ENCODE measurements at places on chromosomes 16 and 17.
A peak's percentile ranks its signal among the peaks of the same experiment; 100 is the strongest.

- no peak for DNase-seq
Measured at GRCh38 chr16:12097523-12098428, 121.2 kb downstream of the SNX29 start.

DNA sequence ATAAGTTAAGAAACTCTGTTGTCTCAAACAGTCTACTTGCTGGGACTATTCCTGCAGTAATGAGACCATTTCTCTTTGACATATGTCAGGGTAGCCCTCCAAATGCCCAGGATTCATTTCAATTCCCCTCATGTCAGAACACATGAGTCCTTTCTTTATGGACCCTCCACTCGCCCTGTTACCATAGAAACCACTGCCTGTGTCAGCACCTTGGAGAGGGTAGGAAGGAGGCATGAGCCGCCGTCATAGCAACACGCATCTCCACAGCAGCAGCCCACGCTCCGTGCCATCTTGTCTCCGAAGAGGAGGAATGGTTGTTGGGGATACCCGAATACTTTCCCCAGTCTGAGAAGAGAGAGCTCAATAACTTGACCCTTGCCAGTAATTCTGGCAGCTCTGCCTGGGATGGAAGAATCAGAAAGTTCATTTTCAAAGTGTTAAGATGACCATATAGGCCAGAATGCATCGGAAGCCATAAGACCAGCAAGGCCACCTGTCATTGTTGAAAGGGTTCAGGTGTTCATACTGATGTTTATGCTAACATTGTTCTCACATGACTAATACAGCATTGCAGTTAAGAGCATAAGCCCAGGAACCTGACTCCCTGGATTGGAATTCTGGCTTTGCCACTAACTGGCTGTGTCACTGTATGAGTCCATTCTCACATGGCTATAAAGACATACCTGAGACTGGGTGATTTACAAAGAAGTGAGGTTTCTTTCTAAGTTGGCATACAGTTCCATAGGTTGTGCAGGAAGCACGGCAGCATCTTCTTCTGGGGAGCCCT lies 141.3 kb downstream of the ABCC12 start:
- no peak for DNase-seq

GRCh38 chr17:45320931-45321461 lies 4.2 kb upstream of the MAP3K14 start:
- DNase-seq: no peak

GRCh38 chr17:39305978-39306377 lies 80.2 kb upstream of the STAC2 start:
- DNase-seq: no peak

DNA sequence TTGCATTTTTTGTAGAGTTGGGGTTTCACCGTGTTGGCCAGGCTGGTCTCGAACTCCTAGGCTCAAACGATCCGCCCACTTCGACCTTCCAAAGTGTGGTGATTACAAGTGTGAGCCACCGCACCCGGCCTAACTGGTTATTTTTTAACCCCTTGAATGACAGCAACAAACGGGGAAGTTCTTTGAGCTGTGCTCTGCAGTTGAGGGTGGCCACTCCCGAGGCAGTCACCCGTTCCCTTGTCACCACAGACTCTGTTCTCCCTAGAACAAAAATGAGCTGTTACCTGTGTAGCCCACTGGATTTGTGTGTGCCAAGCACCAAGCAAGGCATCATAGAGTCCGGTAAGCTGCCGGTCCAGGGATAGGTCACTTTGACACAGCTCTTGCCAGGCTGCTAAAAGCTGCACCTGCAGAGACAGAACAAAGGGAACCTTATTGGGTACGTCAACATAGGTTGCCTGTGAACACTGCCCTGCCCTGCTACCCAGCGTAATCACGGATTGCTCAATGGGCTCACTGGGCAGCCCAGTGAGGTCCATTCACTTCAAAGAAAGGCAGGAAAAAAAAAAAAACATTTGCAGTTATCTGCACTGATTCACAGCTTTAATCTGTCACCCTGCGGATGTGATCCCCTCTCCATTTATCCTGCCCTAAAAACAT lies 19.6 kb downstream of the COG7 start:
- no peak for DNase-seq

GRCh38 chr17:34248511-34249024 lies 6.5 kb upstream of the CCL2 start:
- DNase-seq: no peak

- no peak for DNase-seq
Measured at GRCh38 chr17:57911834-57912673, 43.2 kb downstream of the CUEDC1 start.

GRCh38 chr16:84284154-84284722 lies 10.4 kb upstream of the WFDC1 start:
- DNase-seq: no peak

- DNase-seq: peak; percentile 13
Measured at GRCh38 chr16:1188432-1189189, 35.7 kb downstream of the CACNA1H start.

DNA sequence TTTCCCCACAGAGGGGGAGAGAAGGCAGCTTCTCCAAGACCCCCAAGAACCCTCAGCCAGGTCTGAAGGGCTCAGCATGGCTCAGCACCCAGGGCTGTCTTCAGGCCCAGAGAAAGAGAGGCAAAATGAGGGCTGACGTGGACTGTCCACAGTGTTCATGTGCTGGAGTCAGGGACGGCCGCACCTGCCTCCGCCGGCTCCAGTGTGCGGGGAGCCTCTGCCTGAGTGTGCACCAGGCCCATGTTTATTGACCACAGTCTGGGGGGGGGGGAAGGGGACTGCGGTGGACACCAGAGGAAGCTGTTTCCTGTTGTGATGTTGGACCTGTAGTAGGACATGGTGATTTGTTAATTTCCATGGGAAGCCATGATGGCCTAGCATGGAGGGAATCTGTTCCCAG lies 6.9 kb downstream of the MRM1 start:
- no peak for DNase-seq

- DNase-seq: no peak
Measured at GRCh38 chr17:8948462-8948861, 17.0 kb downstream of the PIK3R5 start.
